NB4 (cell line): ENCODE measurements at places on chromosomes 13 and 19.

DNA sequence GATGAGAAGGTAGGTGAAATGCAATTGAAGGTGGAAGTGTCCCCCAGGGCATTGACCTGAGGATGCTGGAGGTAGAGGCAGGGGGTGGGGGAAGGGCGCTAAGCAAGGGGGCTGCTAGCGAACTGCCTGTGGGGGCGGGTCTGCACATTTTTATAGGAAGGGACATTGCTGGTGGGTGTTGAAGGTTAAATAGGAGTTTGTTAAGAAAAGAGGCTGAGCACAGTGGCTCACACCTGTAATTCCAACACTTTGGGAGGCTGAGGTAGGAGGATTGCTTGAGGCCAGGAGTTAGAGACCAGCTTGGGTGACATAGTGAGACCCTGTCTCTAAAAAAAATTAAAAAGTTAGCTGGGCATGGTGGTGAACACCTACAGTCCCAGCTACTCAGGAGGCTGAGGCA, 5.5 kb upstream of the ACP4 start:
- no peak for DNase-seq

DNA sequence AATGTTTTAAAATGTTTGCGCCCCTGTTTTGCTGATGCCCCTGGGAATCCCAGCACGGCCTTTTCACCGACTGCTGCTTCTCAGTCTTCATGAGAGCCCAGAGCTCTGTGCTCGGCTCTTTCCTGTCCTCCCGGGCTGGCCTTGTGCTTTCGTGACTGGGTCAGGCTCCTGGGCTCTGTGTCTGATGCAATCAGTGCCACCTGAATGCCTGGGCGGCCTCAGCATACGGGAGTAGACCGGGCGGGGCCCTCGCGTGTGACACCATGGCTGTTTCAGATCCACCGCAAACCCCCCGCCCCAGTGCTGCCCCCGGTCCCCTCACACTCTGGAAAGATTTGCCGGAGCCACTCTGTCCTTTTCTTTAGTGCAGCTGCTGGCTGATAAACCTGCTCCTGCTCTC, 21.4 kb downstream of the PABPC3 start:
- no peak for DNase-seq

- DNase-seq = no peak
Measured at GRCh38 chr19:4445963-4446703, 11.5 kb downstream of the UBXN6 start.

- DNase-seq = no peak
Measured at GRCh38 chr13:53873558-53873957, 844.9 kb downstream of the OLFM4 start.

DNA sequence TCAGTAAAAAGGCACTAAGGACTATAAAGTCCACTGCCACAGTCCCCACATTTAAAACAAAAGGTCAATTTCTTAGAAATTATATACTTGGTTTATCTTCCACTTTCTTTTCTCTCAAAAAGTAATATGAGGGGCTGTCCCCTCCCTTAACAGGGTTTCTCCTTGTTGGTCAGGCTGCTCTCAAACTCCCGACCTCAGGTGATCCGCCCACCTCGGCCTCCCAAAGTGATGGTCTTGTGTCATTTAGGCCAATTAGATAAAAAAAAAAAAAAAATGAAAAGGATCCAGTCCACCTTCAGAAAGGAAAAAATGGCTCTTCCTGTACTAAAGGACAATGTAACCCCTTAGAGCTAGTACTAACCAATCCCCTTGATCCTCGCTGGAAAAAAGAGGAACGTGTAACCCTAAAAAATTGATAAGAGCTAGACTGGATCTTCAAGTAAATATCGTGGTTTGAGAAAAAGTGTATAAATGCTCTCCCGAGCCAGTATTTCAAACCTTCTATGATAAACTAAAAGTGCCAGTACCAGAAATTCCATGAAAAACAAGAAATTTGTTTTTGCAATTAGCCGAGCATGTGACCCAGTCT, 9.0 kb upstream of the CD70 start:
- no peak for DNase-seq

GRCh38 chr19:19142347-19142746, 4.1 kb upstream of the TMEM161A start:
- DNase-seq = no peak

DNA sequence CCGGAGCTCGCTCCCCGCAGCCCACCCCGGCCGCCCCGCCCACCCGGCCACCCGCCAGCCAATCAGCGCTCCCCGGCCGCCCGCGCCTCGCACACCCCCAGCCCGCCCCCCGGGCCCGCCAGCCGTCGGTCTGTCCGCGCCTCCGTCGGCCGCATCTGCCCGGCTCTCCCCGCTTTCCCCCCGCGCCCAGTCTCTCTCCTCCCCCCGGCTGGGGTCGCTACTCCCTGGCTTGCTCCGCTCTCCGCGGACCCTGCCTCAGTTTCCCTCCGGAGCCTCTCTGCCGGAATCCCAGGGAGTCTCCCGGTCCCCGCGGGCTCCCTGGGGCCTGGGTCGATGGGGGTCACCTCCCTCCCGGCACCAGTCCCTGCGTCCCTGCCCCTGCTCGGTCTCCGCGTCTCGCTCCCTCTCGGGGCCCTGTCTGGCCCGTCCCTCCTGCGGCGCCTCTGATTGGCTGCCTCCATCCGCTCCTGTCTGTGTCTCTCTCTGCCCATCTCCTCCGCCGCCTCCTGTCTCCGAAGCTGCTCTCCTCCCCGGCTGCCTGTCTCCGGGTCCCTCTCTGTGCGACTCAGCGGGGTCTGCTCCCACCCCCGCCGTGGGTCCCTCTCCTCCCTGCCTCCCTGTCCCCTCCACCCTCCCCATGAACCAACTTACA, 484 bp downstream of the IL11 start:
- peak; percentile 41 for DNase-seq

DNA sequence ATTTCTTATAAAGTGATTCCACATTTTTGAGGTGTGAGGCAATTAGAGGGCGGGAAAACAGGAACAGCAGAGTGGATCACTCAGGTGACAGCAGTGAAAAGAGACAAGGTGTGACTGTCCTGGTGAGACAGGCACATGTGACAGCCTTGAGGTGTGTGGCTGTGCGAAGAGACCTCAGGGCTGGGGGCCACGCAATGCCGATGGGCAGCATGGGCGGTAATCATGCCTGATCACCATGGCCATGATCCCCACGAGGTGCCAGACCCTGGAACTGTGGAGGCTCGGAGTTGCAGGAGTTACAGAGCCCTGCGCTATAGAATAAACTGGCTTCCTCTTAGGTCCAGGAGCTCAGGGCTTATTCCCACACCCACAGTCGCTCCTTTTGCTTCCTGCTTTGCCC, 2.0 kb downstream of the SPACA6 start:
- DNase-seq = no peak

DNA sequence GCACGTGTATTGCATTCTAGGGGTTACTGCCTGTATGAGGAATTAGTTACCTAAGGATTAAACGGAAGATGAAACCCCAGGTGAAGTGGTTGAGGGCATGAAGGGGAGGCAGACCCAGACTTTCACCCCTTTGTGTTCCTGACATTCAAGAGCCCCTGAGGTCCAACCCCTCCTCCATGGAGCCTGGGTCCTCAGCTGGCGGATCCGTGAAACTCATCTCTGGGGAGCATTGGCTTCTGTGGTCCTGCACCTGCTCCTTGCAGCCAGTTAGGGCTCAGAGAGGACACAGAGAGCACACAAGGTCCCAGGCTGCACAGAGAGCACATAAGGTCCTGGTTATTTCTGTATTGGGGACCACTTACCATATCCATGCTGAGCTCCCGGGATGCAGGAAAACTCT, 7.0 kb upstream of the LILRA1 start:
- DNase-seq = no peak

DNA sequence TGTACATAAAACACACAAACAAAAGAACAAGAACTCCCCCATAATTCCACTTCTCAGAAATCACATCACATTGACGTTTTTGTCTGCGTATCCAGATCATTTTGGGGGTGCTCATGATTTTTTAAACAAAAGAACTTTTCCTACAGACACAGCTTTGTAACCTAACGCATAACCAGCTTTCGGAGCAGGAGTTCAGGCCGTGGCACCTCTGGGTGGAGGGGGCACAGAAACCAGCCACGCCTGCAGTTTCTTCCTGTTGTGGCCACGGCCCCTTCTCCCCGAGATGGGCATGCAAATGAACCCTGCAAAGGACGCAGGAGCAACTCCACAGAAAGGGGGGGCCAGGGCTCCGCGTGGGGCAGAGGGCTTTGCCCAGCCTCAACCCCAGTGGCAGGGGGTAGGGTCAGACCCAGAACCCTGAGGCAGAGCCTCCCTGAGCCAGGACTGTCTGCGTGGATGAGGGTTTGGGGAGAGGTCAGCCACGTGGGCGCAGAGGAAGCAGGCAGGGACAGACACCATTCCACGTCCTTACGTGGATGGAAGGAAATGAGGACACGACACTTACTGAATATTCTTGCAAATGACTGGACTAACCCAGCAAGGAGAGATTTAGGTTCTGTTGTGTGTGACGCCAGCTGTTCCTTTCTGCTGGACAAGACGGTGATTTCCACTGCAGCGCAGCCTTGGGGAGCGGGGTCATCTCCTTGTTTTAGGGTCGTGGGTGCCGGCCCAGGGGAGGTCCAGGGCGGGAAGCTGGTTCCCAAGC, 64.4 kb downstream of the RASA3 start:
- peak; percentile 30 for DNase-seq

DNA sequence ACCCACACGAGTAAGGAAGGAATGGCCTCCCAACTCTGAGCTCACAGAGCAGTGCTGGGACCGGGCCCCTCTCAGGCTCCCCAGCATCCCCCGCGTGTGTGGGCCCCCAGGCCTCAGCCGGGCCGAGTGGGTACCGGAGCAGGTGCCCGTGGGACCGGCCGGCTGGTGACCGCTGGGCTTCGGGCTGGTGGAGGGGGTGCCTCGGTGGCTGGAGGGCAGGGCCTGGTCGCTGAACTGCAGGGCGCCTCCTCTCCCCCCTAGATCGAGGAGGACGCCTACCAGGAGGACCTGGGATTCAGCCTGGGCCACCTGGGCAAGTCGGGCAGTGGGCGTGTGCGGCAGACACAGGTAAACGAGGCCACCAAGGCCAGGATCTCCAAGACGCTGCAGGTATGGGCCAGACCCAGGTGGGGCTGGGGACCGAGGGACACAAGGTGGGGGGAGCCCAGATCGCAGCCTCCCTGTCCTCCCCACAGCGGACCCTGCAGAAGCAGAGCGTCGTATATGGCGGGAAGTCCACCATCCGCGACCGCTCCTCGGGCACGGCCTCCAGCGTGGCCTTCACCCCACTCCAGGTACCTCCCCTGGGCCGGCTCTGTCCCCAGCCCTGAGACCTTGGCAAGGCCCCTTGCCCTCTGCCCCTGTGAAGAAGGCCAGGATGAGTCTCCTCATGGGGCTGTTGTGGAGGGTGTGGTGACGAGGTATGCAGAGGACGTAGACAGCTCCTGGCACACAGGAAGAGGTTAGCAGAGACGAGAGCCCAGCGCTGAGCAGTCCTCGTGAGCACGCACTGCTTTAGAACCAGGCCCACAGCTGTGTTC, 8.6 kb upstream of the CNOT3 start:
- DNase-seq = no peak

DNA sequence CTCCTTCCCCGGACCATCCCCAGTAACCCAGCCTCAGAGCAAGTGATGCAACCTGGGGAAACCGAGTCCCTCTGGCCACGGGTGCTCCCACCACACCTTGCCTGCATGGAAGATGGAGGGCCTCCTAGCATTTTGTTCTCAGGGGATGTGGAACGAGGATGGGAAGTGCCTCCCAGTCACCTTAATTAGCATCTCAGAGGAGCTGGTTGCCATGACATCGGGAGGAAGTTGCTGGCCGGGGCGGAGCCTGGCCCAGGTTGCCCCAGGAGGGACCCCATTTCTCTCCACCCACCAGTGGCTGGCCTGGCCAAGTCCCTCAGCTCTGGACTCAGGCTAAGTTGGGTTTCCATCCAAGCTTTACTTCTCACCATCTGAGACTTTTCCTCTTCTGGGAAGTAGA, 24.1 kb upstream of the PTPRS start:
- DNase-seq = peak; percentile 19

DNA sequence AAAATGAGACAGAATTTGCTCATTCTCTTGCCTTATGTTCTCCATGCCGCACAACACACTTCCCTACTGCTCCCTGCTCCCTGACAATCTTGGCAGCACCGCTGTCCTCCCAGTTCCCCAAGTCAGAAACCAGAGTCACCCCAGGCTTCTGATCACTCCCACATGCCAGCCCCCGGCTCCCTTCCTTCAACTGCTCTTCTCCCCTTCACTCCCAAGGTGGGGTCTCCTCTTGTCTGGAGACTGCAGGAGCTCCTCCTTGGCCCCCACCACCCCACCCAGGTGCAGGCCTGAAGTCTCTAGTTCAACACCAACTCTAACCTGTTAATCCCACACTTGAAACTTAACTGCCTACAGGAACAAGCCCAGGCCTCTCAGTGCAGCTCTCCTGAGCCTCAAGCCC, 16.8 kb upstream of the AKAP8 start:
- DNase-seq = no peak

GRCh38 chr13:83151308-83151660, 731.0 kb downstream of the SLITRK1 start:
- no peak for DNase-seq

- peak; percentile 82 for DNase-seq
Measured at GRCh38 chr13:23460309-23460708, 26.8 kb upstream of the SACS start.

DNA sequence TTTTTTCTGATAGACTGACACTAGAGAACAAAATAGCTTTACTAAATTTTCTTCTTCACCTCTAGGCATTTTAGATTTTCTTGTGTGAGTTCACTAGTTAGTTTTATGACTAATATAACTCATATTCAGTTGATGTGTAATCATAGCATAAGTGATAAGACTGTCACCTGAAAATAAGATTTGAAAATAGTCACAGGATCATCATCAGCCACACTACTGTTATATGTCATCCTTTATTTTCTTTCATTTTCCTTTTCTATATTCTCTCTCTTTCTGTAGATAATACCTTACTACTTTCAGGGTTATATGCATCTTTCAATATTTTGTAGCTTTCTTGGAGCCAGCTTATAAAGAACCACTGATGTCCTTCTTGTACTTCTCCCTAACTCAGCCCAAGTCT, 292.6 kb downstream of the TDRD3 start:
- DNase-seq = no peak

- DNase-seq = peak; percentile 43
Measured at GRCh38 chr19:55256562-55257460, 2.0 kb downstream of the PPP6R1 start.

- peak; percentile 84 for DNase-seq
Measured at GRCh38 chr13:36421447-36421846, 10.8 kb upstream of the CCNA1 start.
